ENCODE measurements at places on chromosomes 5 and 9.

DNA sequence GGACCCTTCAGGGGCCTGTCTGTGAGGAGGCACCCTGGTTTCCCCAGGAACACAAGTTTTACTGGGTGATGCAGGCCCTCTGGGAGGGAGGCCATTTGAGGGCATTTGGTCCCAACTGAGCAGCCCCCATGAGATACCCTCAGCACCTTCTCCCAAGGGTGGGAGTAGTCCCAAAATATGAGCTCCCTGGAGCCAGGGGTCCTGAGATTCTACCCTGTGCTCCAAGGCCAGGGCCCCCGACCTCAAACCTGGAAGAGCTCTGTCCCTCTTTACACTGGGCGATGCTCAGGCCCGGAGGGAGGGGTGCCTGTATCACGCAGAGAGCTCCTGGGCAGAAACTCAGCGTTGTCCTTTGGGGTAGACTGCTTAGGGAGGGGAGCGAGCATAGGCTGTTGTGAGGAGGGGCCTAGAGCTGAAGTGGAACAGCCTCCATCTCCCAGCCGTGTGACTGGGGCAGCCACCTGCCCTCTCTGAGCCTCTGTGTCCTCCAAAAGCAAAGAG is 64.0 kb upstream of the SYNPO start:
- no peak for DNase-seq

DNA sequence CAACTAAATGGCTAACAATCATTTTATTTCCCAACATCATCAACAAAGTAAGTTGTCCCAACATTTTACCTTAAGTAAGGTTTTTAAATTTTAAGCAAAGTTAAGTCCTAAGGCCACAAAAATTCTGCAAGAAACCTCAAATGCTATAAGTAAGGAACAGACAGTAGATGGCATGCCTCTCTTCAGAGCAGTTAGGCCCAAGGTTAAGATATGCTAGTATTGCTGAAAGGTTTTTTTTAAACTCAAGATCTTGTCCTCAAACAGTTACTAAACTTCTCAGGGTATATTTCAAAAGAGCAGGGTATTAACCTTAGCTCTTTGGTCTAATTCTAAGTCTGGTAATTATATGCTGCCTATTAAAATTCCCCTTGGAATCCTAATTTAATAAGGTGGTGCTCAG is 35.1 kb downstream of the PJA2 start:
- no peak for DNase-seq

- DNase-seq, result no peak
These were observed 32.1 kb upstream of the RICTOR start for GRCh38 chr5:39106322-39106721.

DNA sequence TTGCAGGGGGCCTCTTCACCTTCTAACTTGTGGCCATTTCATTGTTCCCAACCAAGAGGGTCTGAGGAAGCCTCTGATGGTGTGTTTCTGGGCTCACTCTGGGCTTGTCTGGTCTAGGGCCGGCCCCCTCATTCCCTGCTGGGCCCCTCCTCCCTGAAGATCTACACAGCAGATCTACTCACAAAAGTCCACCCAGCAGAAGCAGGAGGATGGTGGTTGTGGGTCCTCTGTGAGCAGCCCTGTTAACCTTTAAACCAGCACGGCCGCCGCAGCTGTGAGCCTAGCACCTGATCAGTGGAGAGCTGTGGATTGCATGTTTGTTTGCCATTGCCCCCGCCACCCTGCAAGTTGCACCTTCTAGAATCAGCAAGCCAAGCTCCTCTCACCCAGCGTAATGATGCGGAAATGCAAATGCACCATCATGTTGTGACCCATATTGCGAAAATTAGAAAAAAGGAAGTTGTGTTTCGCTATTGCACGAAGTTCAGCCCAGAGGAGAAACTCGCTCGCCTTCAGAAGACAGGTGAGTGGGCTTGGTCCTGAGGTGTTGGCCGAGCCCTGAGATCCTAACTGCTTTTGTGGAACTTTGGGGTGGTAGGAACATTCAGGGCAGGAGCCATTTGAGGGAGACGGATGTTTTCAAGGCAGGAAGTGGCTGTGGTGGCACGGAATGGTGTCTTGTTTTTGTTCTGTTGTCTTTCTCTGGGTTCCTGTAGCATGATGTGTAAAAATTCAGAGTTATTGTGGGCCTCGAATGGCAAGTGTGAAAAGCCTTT is 16.7 kb downstream of the FGD3 start:
- no peak for DNase-seq

- DNase-seq, result no peak
These were observed 12.1 kb downstream of the TTLL11 start for GRCh38 chr9:122080986-122081385.

DNA sequence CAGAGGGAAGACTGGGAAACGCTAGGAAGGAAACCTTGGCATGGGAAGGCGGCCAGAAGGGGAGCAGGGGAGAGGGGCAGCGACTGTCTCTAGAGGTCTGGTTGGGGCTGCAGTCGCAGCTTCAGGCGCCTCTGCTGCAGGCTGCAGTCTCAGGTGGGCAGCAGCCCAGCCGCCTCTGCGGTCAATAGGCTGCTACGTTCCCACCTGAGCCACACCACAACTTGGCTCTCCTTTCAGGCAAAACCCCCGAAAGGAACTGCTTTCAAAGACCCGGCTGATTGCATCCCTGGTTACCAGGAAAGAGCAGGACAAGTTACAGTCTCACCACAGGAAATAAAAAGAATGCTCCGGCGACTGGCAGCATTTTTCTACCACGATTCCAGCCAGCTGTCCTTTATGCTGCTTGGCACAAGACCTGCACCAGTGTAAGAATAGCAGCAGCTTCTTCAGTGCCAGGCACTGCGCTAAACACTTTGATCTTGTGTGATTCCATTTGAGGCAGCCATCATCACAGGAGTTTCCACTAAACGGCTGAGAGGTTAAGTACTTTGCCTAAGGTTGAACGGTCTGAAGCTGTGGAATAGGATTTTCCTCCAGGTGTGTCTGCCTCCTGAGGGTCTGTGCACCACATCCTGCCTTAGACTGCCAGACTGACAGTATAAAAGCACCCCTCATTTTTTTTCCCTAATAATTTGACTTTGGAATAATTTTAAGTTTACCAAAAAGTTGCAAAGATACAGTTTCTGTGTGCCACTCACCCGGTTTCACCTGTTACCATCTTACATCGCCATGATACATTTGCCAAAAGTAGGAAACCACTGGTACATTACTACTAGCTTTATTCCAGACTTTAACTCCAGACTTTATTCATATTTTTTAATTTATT is 7.5 kb downstream of the RPS14 start:
- DNase-seq, result no peak

- DNase-seq, result no peak
These were observed 5.2 kb downstream of the EPB41L4B start for GRCh38 chr9:109315480-109316206.

DNA sequence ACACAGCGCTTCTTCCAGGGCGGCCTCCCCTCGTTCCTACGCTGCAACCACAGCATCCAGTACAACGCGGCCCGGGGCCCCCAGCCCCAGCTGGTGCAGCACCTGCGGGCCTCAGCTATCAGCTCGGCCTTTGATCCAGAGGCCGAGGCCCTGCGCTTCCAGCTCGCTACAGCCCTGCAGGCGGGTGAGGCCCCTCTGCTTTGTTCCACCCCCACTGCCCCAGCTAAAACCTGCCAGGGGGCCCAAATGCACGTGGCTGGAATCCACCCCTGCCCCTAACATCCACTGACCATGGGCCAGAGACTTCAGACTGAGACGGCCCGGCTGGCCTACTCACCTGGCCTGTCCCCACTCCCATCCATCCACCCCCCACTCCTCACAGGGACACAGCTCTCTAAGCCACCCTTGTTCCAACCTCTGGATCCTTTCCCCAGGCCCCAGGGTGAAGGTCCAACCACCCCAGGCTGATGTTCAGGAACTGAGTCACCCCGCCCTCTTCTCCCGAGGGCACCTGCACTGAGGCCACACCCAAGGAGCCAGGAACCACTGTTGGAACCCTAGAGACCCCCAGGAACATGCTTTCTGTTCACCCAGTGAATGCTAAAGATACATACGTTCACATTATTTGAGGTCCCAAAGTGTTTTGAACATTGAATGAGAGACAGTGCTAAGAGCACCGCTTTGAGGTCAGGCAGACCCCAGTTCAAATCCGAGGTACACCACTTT is 18.9 kb upstream of the ASS1 start:
- DNase-seq, result no peak

DNA sequence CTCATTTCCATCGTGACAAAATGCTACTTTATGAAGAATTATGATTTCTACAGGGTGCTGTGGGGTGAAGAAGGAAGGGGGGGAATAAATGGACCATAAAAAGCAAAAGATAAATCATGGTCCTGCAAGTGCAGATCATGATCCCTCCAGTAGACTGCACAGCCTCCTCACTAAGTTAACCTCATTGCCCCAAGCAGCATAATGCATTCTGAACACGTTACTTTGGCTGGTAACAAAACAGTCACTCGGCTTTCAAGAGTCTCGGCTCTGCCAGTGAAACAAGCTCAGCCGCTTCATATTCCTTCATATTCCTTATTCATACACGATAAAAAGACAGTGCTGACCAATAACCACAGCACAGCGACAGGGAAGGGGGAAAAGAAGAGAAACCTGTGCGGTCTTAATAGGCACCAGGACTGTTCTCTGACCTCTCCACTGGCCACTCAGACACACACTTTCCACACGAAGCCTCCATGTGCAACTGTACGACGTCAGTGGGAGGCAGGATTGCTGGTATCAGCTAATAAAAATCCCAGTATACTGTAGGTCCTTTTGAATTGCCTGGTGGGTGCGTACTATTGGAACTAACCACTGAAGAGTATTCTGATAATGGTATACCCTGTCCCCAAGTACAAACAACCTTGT is 60.5 kb downstream of the ANKH start:
- no peak for DNase-seq

DNA sequence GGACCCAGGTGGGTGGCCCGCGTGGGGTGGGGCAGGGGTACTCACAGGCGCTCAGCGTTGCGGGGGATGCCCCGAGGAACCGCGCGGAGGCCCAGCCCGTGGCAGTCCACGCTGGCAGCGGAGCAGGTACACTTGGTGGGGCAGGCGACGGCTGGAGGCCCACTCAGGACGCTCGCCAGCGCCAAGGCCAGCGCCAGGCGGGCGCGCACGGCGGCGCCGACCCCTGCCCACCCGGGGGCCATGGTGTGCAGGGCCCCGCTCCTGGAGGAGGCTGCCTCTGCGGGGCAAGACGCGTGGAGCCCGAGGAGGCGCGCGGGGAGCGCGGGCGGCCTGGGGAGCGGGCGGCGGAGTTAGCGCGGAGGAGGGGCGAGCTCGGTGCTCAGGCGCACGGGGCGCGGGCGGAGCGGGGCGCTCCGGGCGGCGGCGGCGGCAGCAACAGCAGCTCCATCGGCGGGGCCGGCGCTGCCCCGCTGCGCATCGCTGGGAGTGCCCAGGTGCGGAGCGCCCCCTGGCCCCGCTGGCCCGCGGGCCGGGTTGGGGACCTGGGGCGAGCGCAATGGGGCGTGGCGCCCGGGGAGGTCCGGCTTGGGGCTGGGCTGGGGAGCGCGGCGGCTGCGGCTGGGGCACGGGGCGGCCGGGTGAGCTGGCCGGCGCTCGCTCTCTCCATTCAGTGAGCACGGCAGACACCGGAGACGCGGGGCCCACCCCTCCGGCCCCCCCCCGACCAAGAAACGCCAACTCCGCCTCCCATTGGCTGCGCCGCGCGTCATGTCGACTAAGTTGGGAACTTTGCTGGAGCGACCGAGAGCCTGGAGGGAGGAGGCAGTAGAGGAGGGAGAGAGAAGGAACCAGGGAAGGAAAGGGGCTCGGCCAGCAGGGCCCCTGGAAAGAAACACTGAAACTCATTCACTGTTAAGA is at the start of gene SLIT3:
Gene SLIT3, minus strand, starts transcription at position 672 of the 918 bp plus-strand sequence. Its CDS starts 430 bp downstream, at position 242.
- DNase-seq, result no peak

GRCh38 chr5:67004730-67005350 is 191.8 kb downstream of the CD180 start:
- no peak for DNase-seq

DNA sequence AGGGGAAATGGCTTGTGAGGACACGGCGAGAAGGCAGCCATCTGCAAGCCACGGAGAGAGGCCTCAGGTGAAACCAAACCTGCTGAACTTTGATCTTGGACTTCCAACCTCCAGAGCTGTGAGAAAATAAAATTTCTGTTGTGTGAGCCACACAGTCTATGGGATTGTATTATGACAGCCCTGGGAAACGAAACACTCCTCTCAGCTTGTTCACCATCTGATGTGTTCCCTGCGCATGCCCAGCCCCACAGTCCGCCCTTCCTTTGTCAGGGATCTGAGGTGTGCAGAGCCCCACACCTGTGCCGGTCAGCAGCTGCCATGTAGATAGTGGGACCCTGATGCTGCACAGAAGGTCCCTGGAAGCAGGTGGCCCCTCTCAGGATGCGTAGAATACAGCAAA is 34.1 kb downstream of the PLPP7 start:
- no peak for DNase-seq

DNA sequence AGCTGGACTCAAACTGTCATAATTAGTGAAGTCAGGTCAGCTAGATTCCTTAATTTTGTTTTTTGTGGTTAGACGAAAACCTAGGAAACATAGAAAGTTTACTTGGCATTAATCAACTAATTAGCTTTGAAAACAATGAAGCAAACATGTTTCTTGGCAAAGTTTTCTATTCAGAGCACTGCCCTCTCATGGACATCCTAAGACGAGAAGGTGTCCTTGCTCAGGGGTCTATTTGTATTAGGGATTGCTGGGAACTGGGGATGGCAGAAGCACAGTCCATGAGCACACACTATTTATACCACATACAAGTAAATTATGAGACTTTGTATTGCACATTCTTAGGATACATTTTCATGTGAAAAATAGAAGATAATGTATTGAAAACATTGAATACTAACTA is 49.7 kb downstream of the POC5 start:
- DNase-seq, result no peak

GRCh38 chr9:113476511-113476916 is 13.0 kb downstream of the RGS3 start:
- no peak for DNase-seq

DNA sequence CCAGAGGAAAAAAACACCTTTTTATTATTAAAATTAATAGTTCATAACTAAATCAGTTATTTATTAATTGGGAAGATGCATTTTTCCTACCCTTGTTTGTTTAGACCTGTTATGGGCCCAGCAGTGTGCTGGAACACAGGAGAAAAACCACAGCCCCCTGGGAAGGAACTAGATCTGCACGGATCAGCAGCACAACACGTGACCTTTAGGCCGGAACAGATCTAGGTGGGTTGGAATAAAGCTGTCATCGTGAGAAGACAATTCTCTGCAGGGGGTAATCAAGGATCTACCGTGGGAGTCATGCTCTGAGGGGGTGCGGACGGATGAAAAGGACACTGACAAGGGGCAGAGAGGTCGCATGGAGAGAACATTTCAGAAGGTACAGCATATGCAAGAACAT is 95.8 kb upstream of the SPATA31C2 start:
- no peak for DNase-seq

DNA sequence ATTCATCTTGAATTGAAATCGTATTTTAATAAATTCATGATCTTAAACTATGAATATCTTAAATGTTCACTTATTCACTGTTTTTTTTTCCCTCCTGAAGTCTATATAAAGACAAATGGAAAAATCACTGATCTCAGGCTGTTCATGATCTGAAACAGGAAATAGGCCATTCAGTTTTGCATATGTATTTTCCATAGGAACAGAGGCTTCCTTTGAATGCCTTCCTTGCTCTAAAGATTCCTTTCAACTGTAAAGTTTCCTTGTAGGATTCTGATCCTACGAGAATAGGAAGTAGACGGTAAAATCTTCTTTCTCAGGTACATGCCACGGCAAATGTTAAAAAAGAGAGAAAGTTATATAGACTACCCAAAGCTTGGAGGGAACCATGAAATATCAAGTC is 194.4 kb upstream of the PPP1R2B start:
- DNase-seq, result no peak

- DNase-seq, result no peak
These were observed 273.8 kb upstream of the MVB12B start for GRCh38 chr9:126052791-126053190.

GRCh38 chr5:64505769-64506566 is at the start of gene RGS7BP:
RGS7BP (plus strand) TSS chr5:64506015; CDS start chr5:64506625, 610 bp downstream.
- DNase-seq, result no peak

GRCh38 chr5:160198146-160198545 is 31.2 kb upstream of the FABP6 start:
- no peak for DNase-seq
